ENCODE measurements at places on chromosomes 16 and 17. TPM values are rescaled to one million over a fixed set of nuclear protein-coding genes. Genes with fewer than 3 reads are reported as not detected.

The HES7 gene
- not detected for total RNA-seq

DNA sequence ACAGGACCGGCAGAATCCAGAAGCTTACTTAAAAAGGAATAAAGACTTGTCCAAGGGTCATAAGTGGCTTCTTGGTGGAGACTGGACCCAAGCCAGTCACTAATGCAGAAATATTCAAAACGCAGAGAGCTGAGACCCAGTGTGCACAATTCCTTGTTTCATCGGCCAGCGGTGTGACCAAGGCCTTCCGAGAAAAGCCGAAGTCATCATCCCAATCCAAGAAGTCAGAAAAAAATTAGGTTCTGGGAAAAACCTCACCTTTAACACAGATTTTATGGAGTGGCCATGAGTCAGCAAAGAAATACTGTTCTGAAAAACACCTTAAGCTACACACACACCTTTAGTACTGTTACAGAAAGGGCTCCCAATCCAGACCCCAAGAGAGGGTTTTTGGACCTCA, 1.0 kb upstream of the GCSH start:
- DNase-seq, result no peak

GRCh38 chr16:82081264-82081663, 46.2 kb downstream of the HSD17B2 start:
- no peak for DNase-seq

GRCh38 chr16:83231729-83232128, 576.0 kb upstream of the HSBP1 start:
- no peak for DNase-seq

The TMEM235 gene
- total RNA-seq, result not detected

GRCh38 chr16:3878610-3879009, 1.9 kb downstream of the CREBBP start:
- no peak for DNase-seq

The PPY gene
- not detected for total RNA-seq

The MRPS23 gene
- 2.0 TPM for total RNA-seq

The AGRP gene
- not detected for total RNA-seq

The FOXF1 gene
- 3.2 TPM for total RNA-seq

DNA sequence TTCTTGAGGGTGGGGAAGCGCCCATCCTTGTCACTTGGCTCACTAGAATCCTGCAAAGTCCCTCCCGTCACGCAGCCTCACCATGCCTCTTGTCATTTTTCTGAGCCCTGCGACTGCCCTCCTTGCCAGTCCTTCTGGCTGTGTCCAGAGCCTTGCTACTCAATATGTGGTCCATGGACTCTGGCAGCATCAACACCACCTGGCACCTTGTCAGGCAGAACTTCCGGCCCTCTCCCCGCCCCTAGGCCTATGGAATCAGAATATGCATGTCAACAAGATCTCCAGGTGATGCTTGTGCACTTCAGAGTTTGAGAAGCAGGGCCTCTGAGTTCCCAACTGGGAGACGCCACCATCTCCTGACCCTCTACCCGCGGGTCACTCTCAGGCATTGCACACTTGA, 12.1 kb downstream of the PIMREG start:
- DNase-seq, result no peak
